ENCODE measurements at places on chromosomes 2 and 18.

- DNase-seq = no peak
These were observed 15.0 kb upstream of the KLF7 start for GRCh38 chr2:207180741-207181140.

DNA sequence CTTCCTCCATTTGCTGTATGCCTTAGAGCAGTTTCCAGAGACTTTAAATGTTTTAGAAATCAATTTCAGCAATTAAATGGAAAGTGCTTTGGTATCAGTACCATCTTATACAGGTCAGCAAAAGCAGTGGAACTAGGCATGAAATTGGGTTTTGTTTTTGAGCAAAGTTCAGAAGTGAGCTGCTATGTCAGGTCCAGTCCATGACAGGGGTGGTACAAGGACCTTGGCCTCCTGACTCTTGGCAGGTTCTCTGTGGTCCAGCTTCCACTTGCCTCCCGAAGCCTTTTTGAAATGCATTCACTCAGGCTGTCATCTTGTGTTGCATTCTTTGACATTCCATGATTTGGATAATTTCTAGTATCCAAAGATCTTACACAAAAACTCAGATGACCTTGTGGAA, 159.3 kb downstream of the ACOXL start:
- no peak for DNase-seq

DNA sequence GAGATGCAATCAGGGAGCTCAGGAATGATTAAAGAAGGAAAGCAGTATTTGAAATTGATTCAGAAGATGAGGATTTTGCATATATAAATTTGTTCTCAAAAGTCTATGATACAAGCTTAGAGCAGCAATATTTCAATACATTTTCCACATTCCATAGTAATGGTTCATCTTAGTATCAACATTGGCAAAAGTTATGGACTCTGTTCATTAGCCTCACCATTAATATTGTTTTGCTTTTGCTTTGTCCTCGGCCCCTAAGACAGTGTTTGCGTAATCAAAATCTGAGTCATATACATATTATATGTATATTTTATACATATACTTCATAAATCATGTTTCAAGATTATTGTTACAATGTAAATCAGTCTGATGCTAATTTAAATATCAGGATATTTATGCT, 176.6 kb downstream of the CNTNAP5 start:
- no peak for DNase-seq

DNA sequence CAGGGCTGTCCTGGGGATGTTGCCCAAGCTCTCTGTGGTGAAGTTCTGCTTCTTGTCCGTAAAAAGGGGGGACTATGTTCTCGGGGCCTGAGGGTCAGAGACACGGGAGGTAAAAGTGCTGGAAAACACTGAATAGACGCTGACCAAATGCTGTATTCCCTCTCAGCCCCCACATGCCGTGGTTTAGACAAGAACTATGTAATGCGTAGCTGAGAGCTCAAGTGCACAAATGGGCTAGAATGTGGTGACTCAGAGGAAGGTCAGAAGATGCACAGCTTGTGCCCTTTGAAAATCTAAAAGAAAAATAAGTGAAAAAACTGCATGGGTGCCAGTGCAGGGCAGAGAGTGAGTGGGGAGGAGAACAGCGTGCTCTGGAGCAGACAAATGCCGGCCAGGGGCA, 80.3 kb upstream of the MAP4K4 start:
- no peak for DNase-seq

DNA sequence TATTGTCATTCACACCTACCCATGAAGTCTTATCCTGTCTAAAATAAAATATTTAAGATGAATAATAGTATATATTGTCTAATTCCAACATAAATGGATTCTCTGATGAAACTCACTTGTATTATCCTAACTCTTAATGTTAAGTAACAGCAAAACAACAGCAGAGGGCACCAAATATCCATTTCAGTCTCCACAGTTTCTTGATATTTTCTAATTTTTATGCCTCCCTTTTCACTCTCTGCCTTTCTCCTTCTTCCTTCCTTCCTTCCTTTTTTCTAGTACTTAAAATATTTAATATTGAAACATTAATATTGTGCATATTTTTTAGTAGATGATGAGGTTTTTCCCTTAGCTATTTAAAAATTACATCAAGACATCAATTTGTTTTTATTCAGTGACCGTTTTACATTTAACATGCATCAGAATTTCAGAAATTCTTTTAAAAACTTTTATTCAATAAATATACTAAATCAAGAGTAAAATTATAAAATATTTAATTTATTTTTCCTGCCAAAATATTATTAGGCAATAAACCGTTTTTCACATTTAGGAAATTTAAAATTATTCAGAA, 97.6 kb downstream of the WDR7 start:
- DNase-seq = peak; percentile 20

DNA sequence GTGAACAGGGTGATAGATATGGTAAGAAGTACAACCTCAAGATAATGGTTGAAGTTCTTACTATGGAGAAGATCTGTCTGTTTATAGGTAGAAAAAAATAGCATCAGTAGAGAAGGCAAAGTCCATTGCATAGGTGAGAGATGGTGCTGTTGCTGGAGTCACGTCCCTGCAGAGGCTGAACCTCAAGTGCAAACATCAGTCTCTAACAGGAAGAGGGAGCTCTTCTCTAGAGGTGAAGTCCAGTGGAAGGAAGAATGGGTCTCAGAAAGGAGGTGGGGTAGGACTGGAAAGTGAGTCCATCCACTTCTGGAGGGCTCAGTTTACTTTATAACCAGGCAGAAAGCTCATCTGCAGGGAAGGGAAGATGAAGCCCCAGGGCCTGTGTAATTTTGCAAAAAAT, 337.7 kb downstream of the MEIS1 start:
- DNase-seq = no peak

DNA sequence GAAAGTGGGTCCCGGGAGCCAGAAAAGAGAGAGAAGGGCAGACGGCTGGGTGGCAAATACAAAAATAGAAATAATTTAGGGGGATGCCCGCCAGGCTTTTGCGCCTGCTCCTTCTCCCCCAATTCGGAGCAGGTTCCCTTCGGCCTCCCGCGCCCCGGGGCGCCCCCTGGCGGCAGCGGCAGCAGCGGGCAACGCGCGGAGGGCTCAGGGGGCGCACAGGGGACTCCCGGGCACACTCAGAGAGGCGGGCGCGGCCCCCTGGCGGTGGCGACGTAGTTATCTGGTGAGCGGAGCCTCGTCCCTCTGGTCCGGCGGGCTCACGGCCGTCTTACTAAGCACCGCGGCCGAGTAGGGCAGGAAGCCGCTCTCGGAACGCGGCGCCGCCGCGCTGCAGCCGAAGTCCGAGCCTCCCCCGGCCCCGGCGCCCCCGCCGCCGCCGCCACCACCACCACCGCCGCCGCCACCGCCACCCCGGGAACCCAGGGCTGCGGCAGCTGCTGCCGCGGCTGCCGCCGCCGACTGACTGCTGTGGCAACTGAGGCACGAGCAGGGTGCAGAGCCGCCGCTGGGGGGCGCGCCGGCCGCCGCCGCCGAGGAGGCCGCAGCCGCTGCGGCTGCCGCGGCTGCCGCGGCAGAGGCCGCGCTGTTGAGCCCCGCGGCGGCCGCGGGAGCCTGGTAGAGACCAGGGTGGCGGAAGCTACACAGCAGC, 3.8 kb downstream of the EVX2 start:
- DNase-seq = no peak

DNA sequence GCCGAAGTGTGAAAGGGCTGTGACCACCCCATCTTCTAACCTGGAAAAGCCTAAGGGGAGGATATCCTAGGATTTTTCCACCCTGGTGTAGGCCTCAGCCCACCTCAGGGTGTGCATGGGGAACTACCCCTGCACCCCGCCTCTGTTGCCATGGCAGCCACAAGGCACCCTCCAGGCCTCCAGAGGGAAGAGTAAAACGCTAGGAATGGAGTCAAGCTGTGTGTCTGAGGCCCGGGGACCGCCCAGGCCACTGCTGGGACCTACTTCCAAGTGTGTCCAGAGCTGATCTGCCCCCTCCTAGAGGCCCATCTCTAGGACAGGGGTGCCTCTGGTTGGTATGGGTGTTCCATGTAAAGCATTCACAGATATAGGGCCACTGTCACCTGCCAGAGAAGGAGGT, 86.7 kb downstream of the PLB1 start:
- no peak for DNase-seq

DNA sequence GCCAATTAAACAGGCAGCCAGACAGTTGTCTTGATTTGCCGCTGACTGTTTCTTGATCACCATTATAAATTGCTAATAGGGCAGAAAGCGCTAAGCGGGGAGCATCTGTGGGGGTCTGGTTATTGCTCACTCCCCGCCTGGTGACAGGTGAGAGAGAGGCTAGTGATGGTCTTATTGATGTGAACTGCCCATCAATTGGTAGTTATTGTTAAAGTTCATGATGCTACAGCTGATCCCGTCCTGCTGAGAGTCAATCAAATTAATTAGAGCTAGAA, 148.5 kb downstream of the LNPK start:
- no peak for DNase-seq

- DNase-seq = no peak
These were observed 32.8 kb upstream of the B3GNT7 start for GRCh38 chr2:231362555-231363184.

GRCh38 chr18:71583252-71583651, 960.9 kb downstream of the CBLN2 start:
- peak; percentile 47 for DNase-seq

GRCh38 chr2:159971365-159972152, 90.9 kb downstream of the PLA2R1 start:
- DNase-seq = no peak

DNA sequence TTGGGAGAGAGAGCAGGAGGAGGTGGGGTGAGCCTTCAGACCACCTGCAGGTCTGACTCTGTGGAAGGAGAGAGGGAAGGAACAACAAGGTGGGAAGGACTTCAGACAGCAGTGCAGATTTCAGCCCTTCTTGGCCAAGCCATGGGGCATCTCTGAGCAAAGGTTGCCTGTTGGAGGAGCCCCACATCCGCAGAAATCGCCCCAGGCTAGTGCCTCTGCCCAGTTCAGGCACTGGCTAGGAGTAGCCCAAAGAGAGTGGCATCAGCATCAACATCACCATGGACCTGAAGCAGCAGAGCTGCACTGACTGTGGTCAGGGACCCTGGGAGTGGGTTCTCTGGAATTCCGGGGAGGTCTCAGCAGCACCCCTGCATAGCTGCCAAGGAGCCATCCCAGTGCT, 10.2 kb downstream of the GPR55 start:
- DNase-seq = no peak

DNA sequence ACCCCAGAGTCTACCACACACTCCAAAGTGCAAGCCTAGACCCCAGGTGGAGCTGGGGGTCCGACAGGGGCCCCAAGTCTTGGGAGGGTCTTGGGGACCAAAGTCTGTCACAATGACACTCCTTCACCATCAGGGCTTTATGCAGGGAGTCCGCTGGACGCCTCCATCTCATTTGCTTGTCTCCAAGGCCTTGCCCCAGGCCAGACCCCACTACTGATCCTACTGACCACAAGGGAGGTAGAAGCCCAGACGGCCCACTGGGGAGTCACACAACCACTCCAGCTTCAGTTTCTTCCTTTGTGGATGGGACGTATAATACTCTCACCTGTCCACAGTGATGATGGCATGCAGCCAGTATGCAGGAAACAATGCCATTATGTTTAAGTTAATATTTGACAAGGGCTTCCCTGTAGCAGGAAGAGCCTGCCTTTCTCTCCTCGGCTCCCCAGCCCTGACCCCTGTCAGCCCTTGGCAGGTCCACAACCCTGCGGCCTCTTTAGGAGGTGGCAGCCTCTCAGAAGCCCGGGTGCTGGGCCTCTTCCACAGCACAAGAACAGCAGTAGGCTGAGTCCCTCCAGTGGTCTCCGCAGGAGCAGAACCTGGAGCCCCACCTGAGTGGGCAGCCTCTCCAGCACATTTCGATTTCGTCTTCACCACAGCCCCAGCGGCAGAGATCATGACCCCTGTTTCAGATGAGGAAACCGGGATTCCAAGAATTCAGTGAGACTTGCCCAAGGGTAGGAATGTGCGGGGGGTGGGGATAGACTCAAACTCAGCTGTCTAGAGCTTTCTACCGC, 6.5 kb downstream of the BIN1 start:
- DNase-seq = no peak

- no peak for DNase-seq
These were observed 288.6 kb downstream of the PTPRM start for GRCh38 chr18:7855671-7856070.

- DNase-seq = no peak
These were observed 37.2 kb downstream of the STEAP3 start for GRCh38 chr2:119260646-119261492.

DNA sequence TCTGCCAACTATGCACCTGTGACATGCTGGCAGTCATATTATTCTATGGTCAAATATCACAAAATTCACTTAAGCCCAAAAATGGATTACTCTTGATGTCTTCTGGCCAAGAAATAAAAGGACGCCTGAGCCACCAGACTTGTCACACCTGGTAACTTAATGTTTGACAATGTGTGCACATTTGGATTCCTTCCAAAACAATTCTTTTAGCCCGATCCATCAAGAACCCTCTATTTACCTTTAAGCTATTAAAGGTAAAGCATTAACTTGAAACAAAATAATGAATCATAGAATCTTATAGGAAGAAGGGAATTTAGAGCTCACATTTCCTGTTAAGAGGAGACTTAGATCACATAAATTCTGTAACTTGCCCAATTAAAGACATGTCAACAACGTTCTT, 46.5 kb upstream of the NFU1 start:
- DNase-seq = no peak

- DNase-seq = no peak
These were observed 215.2 kb downstream of the RAD51AP2 start for GRCh38 chr2:17303054-17303453.

- no peak for DNase-seq
These were observed 204.1 kb upstream of the VRK2 start for GRCh38 chr2:57842531-57842930.

DNA sequence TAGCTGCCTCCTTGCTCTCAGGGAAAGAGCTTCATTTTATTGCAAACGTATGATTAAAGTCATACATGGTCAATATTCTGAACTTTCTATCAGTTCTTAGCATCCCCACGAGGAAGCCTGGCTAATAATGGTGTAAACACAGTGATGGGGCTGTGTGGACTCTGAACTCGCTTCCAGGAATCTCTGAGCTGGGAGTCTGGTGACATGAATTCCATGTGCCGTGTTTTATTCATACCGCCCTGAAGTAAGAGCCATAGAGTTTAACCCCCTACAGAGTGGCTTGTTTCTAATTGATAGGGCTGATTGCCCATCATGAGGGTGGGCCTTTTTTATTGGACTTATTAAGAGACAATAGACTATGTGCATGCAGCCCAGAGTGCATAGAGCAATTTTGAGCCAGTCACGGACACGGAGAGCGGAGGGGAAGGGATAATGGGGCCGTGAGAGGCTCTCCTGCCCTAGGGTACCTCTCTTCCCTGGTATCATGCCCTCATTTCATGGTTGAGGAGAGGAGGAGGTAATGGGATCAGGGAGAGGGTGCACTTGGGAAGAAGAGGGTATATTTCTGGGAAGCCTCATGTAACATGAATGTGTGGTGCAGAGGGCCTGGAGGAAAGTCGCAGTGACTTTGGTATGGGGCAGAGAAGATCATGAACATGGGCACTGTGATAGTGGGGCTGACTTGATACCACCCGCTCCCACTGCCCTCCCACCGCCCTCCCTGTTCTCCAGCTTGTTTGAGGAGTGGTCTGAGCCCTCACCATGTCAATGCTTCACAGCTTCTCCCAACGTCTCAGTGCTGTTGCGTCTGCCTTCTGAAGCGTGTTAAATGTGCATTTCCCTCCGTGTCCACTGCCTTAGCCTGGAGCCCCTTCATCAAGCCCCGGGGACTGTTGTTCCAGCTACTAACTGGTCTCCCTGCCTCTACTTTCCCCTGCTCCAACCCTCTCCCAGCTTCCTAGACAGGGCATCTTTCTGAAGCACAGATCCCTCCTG, 73.2 kb downstream of the IL1R2 start:
- no peak for DNase-seq
